ENCODE measurements at places on chromosomes 12 and 14.

GRCh38 chr14:75515629-75515996 lies 6.7 kb upstream of the BATF start:
- DNase-seq, result no peak

DNA sequence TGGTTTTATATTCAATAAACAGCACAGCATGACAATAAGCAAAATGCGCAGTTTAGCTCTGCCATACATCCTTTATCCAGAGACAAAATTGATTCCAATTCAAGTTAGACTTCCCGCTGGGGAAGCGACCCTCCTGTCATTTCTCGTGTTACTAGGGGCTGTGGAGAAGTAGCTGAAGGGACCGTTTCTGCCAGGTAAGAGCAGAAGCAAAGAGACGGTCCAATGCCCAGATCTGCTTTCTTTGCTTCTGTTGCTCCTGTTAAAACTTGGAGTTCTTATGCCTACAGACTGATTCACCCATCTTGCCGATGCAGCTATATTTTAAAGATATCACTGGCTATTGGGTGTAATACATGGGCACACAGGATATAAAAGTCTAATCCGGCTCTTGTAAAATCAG lies 156.8 kb upstream of the AVPR1A start:
- no peak for DNase-seq

DNA sequence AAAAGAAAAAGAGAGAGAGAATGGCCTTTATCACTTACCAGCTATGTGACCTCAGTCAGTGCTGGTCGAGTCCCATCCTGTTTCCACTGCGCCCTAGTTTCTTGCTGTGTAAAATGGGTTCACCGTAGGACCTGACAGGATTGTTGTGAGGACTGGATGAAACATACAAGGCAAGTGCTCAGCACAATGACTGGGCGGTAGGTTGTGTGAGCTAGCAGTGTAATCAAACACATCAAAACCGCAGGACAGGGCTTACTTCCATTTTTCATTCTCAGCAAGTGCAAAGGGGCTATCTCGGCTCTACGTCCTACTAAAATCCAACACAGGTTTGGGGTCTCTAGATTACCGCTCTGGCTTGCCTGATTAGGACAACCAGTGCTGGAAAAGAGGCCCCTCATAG lies 36.4 kb upstream of the ATXN2 start:
- peak; percentile 17 for DNase-seq

DNA sequence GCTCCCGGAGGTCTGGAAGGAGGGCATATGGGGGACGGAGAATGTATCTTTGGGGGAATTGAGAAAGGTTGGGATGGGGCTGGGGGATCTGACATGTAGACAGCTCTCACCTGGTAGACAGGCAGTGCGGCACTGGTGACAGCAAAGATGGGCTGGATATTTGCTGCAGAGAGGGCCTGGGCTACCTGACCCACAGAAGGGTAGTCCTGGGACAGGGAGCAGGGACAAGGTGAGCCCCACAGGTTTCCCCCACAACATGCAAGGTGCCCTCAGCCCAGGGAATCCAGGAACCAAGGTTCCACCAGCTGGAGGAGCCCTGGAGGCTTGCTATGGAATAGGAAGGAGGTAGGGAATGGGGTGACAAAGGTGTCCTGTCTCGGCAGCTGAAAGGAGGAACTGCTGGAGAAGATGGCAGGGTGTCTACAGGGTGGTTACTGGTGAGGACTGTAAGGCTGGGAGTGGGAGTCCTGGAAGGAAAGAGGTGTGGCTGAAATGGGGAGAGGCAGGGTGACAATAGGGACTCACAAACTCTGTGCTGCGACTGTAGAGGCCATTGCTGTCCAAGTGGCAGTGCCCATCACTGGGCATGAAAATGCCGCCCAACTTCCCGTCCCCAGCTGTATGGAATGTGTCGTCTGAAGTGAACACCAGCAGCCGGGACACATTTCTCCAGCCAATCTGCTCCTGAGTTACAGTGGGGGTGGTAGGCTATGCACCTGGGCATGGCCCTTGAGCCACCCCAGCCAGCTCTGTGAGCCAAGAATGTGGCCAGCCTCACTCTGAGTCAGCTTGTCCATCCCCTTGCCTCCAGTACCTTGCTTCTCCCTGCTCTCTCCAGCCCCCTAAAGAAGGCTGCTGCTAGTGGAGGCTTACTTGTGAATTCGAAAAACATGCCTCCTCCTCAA lies 11.3 kb downstream of the ITGB7 start:
- no peak for DNase-seq

DNA sequence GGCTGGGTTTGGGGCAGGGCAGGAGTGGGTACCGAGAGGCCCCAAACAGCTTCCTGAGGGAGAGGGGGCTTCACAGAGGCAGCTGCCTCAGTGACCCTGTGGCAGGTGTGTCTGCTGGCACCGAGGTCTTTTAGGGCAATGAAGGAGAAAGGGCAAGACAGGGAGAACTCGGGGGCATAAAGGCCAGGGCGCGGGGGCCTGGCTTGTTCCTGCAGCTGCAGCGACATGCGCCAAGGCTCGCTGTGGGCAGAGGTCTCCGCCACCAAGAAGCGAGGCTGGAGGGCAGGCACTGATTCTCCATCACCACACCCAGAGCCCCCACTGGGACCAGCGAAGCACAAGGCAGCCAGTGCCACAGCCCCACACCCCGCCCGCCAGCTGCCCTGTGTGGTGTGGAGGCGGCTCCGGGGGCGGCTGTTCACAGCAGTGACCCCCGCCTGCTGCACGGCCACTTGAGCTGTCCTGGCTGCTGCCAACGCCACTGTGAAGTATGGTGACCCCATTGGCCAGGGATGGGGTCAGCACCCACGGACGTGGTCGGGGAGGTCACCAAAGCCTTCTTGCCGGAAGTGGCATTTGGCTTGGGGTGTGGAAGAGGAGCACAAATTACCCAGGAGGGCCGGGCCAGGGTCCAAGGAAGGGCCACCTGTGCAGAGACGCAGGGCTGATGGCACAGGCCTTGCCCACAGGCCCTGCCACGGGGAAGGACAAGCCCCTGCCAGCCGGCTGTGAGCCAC lies 16.4 kb downstream of the BAG5 start:
- DNase-seq, result no peak

GRCh38 chr12:124476011-124476400 lies 91.4 kb downstream of the NCOR2 start:
- DNase-seq, result no peak

DNA sequence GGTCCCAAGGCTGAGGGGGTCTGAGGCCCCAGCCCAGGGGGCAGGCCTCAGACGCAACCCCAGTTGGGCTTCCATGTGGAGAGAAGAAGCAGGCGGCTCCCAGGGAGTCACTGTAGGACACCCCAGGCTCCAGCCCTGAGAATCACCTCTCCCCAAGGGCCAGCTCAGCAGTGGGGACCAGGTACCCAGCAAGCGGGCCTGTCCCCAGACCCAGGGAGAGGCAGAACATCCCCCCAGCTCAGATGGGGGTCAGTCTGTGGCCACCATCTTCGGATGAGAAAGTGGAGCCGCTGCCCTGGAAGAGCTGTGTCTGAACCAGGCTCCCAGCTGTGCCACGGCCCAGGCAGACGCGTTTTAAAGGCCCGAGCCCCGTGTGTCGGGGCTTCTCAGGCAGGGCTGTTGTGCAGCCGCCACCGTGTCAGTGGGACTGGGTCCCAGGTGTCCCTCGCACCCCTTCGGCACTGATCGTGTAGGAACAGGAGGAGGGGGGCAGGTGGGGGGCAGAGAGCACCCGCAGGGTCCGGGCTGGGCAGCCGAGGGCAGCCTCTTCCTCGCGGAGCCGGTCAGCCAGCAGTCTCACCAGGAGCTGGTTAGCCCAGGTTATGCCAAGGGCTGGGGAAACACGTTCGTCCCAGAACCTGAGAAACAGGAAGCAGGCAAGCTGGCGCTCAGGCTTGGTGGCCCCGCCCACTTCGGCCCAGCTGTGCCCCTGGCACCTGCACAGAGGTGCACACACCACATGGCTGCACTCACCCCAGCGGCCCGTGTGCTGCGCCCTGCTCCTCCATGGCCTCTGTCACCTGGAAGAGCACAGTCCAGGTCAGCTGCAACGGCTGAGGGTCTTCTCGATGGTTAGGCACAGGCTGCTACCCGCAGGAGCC lies 16.6 kb downstream of the XRCC3 start:
- no peak for DNase-seq

DNA sequence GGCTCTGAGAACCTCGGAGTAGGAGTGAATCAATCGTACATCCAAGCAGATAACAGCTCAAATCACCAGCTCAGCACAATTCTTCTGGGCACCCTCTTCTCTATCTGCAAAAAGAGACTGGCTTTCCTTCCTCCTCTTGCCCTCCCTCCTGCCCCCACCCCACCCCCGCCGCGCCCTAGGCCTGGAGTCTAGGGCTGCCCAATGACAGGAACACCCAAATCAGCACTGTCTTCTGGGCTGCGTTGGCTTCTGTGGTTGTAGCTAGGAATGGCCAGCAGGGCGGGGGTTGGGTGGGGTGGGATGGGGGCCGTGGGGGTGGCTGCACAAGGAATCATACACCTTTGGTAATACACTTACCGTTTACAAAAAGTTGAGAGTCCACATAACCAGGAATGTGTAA lies 28.0 kb upstream of the TMCC3 start:
- no peak for DNase-seq

- DNase-seq, result no peak
Observed at GRCh38 chr12:123937707-123938591, 34.7 kb downstream of the CCDC92 start.

DNA sequence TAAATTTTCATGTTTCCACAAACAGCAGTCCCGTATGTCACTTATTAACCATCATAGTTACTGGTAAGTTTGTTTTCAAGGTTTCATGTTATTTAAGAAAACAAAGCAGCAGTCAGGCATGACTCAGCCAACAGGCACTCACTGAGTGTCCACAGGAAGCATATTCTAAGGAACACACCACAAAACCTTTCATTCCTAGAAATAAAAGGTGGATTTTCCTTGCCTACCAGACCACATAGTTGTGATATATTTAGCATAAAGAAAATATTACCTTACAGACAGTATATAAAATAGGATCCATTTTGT lies 143.3 kb upstream of the AVPR1A start:
- peak; percentile 82 for DNase-seq

DNA sequence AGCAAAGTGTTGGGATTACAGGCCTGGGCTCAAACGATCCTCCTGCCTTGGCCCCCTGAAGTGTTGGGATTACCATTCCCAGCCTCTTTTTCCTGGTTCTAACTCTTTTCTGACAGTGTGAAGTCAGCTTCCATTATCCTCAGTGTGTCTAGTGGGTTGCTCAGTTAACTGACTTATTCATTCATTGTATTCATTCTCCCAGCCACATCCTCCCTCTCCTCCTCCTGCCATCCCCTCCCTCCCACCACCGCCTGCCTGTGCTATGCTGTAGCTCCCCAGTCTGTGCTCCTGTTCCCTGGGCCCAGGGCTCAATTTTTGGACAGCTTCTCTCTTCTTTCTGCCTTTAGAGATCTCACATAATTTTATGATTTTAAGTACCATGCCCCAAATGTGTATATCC lies 19.4 kb downstream of the ATP6V0A2 start:
- DNase-seq, result no peak

GRCh38 chr12:84502907-84503787 lies 409.5 kb downstream of the SLC6A15 start:
- peak; percentile 26 for DNase-seq

DNA sequence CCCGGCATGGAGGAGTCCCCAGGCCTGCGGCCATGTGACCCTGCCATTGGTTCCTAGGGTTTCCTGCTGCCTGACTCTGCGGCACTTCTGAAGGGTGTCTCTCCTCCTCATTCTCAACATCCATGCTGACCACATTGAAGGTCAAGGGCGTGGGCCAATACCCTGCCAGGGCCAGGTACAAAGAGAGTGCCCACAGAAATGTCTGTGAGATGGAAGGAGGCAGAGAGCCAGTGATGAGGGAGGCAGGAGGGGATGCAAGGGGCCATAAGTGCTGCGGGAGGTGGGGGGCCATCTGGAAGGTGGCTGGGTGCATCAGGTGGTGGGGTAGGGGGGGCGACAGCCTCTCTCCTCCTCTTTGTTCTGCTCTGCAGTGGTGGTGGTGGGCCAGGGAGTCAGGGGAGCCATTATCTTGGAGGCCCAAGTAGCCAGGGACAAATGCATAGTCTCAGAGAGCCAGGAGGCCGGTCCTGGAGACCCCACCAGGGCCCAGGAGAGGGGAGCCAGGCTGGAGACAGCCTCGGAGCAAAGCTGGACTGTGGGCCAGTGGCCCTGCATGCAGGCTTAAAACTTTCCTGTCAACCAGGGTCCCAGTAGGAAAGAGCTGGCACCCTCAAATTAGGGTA lies 13.0 kb upstream of the CDC42BPB start:
- no peak for DNase-seq

DNA sequence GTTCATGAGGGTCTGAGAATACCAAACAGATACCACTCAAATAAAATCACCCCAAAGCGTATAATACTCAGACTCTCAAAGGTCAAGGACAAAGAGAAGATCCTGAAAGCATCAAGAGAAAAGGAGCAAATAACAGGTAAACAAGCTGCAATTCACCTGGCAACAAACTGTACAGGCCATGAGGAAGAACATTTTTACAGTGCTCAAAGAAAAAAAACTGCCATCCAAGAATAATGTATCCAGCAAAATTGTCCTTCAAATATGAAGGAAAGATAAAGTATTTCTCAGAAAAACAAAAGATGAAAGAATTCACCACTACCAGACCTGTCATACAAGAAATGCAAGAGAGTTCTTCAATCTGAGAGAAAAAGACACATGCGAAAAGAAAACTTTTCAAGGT lies 206.4 kb downstream of the PTPRO start:
- no peak for DNase-seq

DNA sequence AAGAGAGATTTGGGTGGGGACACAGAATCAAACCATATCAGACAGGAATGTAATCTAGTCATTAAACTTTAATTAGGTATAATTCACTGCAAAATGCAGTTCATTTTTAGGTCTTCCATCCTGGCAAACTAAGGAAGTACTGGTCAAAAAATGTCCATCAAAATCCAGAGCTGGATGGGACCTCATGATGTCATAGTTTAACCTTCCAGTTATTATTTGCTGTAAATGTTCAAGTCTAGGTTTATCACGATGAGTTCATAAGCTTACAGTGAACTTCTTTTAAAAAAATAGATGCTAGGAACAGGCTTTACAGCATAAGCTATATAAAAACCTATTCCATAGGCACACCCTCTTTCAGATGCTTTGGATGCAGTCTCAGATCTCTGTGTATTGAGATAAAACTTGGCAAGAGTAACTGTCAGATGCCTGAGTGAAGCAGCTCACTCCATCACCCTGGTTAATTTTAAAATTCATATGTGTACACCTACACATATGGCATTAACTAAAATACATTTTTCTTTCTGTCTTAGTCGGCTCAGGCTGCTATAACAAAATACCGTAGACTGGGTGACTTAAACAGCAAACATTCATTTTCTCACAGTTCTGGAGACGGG lies 7.9 kb downstream of the SSPN start:
- no peak for DNase-seq

Measured in ELR (cell line).